ENCODE measurements at places on chromosomes 5 and 9.
A peak's percentile ranks its signal among the peaks of the same experiment; 100 is the strongest.

DNA sequence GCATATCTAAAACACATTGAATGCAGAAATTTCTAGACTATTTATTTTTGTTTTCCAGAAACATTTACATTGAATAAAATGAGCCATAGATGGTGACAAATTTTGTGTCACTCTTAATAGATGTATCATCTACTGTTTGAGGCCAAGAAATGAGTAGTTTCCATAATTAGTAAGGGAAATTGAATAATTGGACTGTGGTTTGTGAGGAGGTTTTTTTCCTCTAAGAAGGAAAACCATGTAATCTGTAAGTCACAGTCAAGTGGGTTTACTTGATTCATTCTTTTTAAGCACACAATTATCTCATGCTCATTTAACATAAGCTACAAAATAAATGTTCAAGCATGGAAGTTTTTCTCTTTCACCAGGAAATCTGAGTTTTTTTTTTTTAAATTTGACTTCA, 876.4 kb downstream of the NR2F1-AS1 start:
- no peak for DNase-seq

DNA sequence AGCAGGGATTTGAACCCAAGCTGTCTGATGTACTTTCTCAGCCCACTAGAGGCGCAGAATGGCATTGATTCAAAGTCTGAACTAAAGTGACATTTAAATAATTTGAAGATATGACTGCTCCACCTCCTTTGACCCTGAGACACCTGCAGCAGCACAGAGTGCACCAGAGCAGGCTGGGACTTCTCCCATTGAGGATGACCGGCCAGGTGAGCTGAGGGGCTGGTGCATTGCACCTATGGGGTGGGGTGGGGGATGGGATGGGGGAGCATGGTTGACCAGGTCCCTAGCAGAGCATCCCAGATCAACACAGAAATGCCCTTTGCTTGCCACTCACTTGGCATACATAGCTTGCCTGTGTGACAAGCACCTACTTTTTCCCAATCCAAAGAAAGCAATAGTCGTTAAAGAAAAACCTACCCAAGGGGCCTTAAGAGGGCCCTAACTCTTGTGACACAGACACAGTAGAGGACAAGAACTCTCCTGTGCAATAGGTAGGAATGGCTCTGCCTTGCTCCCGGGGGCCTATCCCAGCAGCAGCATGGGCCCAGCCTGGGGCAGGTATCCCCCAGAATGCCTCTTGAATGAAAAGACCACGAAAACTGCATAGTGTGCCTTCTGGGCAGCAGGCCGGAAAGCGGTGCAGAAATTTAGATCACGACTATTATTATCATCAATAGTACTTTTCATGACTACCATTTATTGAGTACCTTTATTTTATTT, 6.5 kb downstream of the SH3PXD2B start:
- no peak for DNase-seq

DNA sequence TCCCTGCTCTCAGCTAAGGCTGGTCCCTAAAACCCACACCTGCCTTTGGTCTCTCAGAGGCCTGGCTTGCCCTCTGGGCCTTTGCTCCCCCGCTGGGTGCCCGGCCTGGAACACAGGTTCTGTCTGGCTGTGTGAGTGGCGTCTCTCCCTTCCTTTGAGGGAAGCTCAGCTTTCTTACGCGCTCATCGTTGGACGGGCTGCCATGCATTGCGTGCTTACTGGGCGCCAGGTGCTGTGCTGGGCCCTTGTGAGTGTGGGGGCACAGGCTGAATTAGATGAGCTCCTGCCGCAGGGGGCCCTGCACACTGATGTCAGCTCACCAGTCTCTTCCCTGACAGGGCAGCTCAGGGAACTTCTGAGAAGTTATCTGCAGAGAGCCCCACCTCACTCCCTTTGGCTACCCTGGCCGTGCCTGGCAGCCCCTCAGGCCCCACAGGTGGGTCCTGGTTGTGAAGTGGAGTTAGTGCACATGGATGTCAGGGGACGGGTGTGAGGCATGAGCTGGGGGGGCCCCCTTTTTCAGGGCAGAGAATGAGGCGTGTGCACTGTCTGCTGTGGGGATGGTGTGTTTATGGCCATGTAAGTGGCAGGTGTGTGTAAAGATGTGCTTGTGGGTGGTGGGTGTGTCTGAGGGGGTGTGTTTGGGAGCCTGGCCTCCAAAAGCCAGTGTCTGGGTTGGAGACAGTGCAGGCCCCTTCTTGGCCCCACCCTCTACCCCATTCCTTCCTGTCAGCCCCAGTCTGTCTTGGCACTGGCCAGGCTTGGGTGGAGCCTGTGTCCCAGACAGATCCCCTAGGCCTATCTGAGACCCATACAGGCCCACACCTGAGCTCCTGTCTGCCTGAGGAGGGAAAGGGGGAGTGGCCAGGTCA, 7.5 kb upstream of the RMND5B start:
- DNase-seq, result no peak

DNA sequence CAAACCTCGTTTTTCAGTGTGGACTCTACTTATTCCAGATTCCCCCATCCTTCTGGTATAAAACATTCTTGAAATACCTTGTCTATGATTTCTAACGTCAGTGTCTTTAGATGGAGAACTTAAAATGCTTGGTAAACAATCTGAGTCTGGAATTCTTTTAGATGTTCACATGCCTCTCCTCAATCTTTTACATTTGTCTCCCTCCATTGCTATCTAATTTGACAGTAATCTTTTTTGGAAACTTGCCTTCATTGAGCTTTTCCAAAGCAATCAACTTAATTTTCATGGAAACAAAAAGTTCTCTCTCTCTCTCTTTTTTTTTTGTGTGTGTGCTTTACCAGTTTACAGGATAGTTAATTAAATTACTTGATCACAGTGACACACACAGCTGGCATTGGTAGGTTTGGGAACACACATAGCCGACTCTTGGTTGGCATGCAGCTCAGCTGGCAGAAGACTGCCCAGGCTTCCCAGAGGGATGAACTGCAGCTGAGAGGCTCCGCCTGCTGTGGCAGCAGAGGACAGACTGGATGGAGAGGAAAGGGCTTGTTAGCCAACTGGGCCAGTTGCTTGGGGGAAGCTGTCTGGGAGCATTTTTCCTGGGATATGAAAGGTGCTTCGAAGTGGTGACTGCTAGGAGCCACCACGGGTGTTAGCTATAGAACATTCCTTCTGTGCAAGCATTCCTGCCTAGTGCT, 271.3 kb downstream of the ZSWIM6 start:
- no peak for DNase-seq

GRCh38 chr9:92603990-92604389, 65.9 kb downstream of the IPPK start:
- DNase-seq, result no peak

DNA sequence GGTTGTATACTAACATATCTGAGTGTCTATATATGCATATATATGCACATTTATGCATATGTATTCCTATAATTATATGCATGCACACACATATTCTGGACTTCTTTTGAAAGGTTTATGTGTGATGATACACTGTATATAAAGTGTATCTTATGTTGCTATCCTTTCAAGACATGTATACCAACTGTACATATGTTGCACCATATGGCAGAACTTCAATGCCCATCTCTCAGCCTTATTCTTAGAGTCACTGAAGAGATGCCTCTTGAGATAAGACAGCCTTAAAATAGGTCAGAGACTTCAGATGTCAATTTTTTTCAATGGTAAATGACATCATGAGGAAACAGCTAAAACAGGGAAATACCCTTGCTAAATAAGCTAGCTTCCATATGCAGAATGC, 461.4 kb downstream of the SPATA31D1 start:
- no peak for DNase-seq

GRCh38 chr9:92607088-92607487, 62.8 kb downstream of the IPPK start:
- no peak for DNase-seq

DNA sequence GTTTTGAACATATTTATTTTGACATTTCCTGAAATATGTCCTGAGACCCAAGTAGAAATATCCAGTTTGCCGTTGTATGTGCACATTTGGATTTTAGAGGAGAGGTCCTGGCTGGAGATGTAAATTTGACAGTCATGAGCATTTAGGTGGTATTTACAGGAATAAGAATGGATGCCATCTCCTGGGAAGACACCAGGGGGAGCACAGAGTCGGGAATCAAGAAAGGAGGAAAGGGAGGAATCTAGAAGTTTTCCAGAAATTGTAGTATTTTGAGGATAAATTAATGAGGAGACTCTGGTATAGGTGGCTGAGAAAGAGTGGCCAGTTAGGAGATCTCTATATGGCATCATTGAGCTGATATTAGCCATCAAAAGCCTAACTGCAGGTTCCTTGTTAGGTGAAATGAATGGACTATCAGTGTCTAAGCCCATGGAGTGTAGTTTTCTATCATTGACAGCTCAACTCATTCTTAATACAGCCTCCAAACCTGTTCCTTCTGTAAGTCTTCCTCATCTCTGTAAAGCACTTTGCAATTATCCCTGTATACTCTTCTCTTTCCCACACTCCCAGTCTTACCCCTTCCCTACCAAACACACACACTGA, 7.2 kb downstream of the GAPT start:
- no peak for DNase-seq

- no peak for DNase-seq
Observed at GRCh38 chr9:23669776-23670175, 156.3 kb downstream of the ELAVL2 start.

DNA sequence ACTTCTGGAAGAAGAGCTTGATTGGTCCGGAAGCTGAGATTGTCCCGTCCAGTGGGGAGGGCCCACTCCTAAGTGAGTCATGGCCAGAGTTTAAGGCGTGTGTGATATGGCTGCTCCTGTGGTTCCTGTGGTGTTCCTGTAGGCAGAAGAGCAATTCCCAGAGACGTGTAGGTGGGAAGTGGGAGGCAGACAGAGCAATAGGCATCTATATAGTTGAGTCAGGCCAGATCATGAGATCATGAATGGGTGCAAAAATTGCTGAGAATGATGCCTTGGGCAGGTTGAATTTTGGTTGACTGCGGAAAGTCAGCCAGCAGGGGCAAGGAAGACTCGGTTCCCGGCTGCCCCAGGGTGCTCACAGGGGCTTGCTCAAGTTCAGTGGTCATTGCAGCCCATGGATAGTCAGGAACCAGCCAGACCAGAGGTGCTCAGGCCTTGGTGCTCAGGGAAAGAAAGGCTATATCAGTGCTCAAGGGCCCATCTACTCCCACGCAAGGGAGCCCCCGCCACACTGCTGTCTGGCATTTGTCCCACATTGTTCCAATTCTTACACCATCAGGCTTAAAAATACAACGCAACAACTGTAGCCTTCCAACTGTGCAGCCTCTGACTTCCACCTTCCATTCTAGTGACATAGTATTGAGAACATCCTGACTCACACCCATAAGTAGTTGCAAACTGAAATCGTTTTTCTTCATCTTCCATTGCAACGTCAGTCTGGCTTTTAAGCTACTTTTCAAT, 21.0 kb upstream of the GSN start:
- DNase-seq, result no peak

- no peak for DNase-seq
Observed at GRCh38 chr9:136670576-136671253, 8.0 kb downstream of the EGFL7 start.

GRCh38 chr5:103254921-103255320, 3.6 kb upstream of the MACIR start:
- DNase-seq, result no peak

DNA sequence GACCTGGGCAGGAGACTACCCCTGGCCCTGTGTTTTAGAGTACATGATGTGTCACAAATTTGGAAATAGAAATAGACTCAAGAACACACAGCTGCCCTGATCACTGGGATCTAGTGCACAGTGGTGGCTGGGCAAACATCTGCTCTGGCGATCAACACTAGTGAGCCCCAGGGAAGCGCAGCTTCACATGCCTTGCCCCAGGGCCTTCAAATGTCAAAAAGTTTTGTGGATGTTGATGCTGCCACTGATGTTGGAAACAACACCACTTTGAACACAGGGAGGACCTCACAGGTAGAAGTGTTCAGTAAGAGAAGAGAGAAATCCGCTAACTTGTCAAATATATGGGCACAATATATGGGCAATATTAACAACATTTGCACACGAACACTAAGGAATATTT, 7.1 kb upstream of the MAP3K1 start:
- DNase-seq, result no peak

DNA sequence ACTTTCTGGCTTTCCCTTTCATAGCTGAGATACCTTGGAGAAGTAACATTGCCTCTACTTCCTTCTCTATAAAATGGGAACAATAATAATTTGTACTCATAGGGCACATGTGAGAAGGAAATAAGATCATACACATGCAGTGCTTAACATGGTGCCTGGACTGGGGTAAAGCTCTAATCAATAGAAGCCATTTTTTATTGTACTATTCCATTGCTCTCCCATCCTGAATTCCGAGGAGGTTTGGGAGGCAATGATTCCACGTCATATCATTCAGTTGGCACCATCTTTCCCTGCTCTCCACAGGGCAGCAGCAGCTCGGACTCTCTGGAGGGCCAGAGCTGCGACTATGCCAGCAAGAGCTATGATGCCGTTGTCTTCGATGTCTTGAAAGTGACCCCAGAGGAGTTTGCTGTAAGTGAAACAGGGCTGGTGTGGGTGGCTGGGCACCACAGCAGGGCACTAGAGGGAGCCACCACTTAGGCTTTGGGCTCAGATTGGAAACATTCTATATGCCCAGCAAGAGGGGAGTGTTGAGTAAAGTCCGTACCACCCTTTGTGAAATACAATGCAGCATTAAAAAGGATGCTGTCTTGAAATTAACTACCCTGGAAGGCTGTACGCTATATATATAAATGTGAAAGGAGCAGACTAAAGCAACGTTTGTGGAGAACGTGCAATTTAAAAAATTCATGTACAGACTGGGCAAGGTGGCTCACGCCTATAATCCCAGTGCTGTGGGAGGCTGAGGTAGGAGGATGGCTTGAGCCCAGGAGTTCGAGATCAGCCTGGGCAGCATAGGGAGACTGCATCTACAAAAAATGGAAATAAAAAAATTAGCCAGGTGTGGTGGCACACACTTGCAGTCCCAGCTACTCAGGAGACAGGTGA, 51.2 kb downstream of the RALGPS1 start:
- DNase-seq, result peak; percentile 55

DNA sequence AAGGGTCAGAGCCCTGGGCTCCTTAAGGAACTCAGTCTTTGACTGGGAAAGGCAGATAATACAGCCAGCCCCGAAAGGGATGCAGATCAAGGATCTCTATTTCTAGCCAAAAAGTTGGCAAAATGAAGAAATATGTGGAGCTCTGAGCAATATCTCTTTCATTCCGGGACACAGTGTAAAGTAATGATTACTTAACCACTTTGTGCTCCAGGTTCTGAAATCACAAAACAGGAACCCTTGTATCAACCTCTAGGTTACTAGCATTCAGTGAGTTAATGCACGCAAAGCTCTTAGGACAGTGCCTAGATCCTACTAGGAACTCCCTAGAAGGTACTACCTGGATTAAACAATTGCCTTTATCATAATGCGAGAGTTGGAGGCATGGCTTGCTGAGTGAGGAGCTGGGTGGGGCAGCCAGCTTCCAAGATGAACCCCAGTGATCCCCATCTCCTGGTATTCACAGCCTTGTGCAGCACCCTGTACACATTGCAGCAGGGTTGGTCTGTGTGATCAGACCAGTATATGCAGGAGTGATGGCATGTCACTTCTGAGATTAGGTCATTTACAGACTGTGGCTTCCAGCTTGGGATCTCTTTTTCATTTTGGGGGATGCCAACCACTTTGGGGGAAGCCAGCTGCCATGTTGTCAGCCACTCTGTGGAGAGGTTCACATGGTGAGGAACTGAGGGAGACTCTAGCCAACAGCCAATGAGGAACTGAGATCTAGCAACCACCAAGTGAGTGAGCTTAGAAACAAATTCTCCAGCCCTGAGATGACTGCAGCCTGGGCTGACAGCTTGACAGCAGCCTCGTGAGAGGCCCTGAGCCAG, 103.1 kb upstream of the SLC44A1 start:
- DNase-seq, result no peak

GRCh38 chr9:117344892-117345660, 69.8 kb downstream of the ASTN2 start:
- DNase-seq, result no peak
